ENCODE measurements at places on chromosomes 13 and 19.

GRCh38 chr13:33637978-33638743 is 179.8 kb upstream of the RFC3 start:
- DNase-seq, result no peak

DNA sequence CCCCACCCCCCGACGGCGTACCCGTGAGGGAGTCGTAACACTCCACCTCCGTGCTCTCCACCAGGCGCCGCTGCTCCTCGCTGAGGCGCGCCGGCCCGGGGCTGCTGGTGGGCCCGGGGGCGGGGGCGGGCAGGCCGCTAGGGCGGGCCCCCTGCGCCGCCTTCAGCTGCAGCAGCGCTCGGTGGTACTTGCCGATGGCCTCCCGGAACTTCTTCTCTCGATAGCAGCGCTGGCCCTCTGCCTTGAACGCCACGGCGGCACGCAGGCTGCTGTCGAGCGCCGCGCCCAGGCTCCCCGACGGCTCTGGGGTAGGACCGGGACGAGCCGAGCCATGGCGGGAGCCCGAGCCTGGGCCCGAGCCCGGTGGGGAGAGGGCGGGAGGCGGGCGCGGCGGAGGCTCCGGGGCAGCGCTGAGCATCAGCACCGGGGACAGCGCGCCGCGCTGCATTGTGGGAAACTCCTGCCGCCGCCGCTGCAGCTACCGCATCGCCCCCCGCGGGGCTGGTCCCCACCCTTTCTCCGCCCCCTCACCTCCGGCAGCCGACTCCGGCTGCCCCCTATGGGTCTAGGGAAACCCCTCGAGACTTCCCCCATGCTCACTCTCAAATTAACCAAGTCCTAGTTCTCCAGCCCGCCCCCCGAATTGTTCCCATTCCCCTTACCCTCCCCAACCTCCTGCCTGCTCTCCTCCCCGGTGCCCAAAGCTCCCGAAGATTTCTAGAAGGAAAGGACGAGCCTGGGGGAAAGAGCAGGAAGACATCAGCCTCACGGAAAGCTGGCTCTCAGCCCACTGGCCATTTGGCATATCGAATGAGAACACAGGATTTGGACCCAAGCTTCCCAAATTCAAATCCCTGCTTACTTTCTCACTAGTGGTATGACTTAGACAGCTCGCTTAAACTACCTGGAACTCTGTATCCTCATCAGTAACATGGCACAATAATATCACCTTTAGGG is at the start of gene TTC9B:
TSS of gene TTC9B (minus strand) at position 451 of the 957 bp plus-strand sequence. CDS start at position 448, 3 bp downstream.
- no peak for DNase-seq

GRCh38 chr19:11580116-11580515 is 2.7 kb upstream of the ACP5 start:
- DNase-seq, result no peak

- no peak for DNase-seq
These were observed 9.2 kb upstream of the ZNF358 start for GRCh38 chr19:7506385-7507328.

DNA sequence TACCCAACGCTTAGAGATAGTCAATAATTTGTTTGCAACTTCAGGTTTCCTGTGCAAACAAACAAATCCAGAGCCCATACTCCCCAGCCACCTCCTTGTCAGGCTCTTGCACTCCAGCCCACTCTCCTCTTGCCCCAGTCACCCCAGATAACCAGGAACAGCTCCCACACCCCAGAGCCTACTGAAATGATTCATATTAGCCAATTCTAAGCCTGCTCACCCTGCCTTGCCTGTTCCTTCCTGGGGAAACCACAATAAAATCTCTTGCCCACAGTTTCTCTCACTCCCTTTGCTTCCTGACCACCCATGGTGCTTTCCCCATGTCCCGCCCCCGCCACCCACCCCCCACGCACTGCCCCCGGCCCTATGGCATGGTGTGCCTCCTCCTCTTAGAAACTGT is 3.8 kb upstream of the ACTL9 start:
- no peak for DNase-seq

DNA sequence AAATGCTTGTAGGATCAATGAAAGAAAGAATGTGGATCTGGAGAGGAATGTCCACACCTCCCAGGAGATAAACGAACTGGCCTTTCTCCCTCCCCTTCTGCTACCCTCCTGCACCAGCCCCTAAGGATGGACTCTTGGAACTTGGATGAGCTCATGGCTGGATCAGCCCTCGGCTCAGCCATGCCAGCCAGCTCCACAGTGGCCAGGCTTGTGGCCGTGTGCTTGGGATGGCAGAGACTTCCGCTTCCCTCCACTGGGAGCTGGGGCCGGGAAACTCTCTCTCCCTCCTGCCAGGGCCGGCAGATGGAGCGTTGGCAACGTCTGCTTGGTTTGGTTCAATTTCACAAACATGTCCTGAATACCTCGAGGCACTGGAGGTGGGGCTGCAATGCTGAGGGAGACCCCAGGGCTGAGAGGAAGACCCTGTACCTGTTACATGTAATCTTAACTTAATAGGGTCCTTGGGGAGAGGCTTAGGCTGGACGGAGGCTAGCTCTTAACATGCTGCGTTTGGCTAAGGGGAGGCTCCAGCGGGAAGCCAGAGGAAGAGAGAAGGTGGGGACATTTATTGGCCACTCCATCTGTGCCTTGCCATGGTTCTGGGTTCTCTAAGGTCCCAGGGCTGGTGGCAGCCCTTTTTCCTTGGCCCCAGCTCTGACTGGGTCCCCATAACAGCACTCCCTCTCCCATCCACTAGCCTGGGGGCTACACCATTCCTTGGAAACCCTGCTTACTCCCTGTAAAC is 152.5 kb downstream of the IER2 start:
- no peak for DNase-seq

DNA sequence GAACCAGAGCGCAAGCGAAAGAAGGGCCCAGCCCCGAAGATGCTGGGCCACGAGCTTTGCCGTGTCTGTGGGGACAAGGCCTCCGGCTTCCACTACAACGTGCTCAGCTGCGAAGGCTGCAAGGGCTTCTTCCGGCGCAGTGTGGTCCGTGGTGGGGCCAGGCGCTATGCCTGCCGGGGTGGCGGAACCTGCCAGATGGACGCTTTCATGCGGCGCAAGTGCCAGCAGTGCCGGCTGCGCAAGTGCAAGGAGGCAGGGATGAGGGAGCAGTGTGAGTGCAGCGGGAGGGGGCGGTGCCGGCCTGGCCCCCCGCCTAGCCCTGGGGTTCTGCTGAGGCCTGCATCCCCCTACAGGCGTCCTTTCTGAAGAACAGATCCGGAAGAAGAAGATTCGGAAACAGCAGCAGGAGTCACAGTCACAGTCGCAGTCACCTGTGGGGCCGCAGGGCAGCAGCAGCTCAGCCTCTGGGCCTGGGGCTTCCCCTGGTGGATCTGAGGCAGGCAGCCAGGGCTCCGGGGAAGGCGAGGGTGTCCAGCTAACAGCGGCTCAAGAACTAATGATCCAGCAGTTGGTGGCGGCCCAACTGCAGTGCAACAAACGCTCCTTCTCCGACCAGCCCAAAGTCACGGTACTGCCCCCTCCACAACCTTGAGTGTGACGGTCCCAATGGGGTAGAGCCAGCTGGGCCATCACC is 2.1 kb downstream of the NR1H2 start:
- DNase-seq, result no peak

DNA sequence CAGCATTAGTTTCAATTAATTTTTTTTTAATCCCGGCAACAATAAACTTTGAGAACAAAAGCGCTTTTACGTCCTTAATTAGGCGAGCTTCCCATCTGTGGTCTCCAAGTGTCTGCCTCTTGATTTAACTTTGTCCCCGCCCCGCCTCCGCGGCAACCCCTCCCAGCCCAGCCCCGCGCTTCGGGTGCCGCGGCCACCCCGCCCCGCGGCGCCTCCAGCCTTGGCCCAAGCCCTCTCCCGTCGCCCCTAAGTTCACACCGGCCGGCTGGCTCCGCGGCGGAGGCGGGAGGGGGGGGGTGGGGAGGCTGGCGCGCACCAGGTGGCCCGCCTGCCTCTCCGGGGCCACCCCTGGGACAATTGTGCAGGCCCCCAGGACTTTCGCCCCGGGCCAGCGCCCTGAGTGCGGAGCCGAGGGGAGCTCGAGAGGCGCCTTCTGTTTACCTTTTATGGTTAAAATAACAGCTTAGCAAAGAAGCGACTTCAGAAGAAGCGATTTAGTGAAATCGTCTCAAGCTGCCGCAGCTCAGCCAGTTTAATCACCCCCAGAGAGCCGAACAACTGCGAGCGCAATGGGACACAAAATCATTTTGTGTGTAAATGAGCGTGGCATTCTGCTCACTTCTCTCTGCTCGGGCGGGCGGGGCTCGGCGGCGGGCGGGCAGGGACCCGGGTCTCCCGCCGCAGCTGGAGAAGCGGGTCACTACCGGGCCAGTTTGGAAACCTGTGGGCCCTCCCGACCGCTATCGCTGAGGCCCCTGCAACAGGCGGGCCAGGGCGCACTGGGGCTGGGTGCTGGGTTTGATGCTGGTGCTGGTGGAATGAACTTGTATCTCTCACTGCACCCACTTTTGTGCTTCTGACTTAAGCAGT is 1.4 kb downstream of the KCTD15 start:
- DNase-seq, result no peak

GRCh38 chr19:46721269-46722003 is 4.5 kb upstream of the PRKD2 start:
- no peak for DNase-seq

GRCh38 chr13:51364404-51365008 is 25.0 kb downstream of the SERPINE3 start:
- no peak for DNase-seq

- DNase-seq, result no peak
These were observed 275.2 kb upstream of the PCDH9 start for GRCh38 chr13:67505376-67505775.

GRCh38 chr19:5492635-5493409 is 37.6 kb downstream of the ZNRF4 start:
- DNase-seq, result no peak
